ENCODE measurements at places on chromosomes 4 and X. TPM values are rescaled to one million over a fixed set of nuclear protein-coding genes. Genes with fewer than 3 reads are reported as not detected.

DNA sequence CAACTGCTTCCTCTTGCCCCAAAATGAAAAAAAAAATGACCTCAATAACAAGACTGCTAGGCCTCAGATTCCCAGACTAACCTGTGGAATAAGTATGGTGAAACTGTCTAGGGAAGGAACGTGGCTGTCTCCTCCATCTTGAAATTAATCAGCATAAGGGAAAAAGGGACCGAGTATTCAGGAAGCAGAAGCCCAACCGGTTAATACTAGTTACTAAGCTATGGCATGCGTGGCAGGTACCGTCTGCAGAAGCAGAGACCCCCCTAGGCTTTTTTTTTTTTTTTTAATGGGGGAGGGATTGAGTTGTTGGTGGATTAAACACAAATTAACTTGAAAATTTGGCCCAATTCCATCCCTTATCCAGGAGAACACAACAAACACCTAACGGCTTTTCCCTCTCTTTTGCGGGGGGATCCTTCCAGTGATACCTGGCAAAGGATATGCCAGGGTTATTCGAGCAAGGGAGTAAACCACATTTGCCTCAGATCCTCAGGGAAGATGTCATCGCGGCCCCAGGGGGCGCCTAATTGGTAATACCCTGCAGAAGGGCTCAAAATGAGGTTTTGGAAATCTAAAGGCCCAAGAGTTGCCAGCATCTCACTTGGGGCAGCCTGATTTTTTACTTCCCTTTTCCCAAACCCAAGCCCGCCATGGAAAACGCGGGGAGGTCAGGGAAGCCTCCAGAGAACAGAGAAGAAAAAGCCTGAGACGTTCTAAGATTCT is 893 bp downstream of the RLIM start:
- DNase-seq = peak; percentile 19

Gene HTN3
- not detected for total RNA-seq

Gene MTCP1
- 9.3 TPM for total RNA-seq

Gene IL15
- total RNA-seq = 7.8 TPM

DNA sequence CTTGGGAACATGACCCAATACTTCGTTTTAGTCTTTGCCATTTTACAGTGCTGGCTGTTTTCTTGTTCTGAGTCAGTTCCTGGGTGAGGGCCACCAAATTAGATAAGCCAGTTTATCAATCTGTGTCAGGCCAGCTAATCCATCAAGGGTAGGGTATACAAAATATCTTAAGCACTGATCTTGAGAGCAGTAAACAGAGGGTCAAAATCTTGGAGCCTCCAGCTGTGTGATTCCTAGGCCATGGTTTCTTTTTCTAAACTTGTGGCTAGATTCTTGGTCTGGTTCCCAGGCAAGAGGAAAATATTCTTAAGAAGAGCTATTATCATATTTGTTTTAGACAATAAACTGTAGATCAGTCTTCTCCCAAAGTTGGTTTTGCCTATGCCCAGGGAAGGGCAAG is 1396.6 kb upstream of the PABPC4L start:
- peak; percentile 15 for DNase-seq

Gene SMIM10L2A
- 0.29 TPM for total RNA-seq

- no peak for DNase-seq
Observed at GRCh38 chr4:76035799-76036380, at the start of gene CXCL11. CXCL11 (minus strand) TSS chr4:76036070; CDS start chr4:76035987, 83 bp downstream.

GRCh38 chr4:87657525-87657924 is 7.4 kb downstream of the DMP1 start:
- DNase-seq = peak; percentile 70

DNA sequence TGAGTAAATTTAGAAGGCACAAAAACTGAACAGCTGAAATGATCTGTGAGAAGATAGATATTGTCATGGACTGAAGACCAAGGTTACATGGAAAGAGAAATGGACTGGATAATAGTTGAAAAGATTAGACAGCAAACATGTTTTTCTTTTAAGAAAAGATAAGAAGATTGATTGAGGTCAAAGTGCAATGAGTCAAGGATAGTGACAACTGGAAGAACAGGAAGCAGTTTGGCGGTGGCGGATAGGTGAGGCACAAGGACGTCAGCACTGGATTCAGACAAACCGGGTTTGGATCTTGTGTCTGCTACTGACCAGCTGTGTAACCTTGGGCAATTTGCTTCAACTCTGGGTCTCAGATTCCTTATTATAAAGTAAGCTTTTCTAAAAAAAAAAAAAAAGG is 2.0 kb upstream of the HPGD start:
- DNase-seq = no peak

GRCh38 chrX:68901519-68901918 is 72.7 kb downstream of the EFNB1 start:
- DNase-seq = no peak

Gene NPY1R
- total RNA-seq = 1.4 TPM

Gene SPATA18
- total RNA-seq = not detected

Gene CLGN
- 0.53 TPM for total RNA-seq

- no peak for DNase-seq
Observed at GRCh38 chrX:91122151-91122694, 312.4 kb upstream of the PABPC5 start.

GRCh38 chr4:185730849-185731608 is 81.0 kb downstream of the SORBS2 start:
- DNase-seq = no peak

GRCh38 chr4:7933651-7934510 is 5.8 kb downstream of the AFAP1 start:
- no peak for DNase-seq

Gene CSAG1
- not detected for total RNA-seq

Gene SSX4
- not detected for total RNA-seq

Gene IL9R
- 0.14 TPM for total RNA-seq

GRCh38 chr4:88746206-88746605 is 48.6 kb upstream of the NAP1L5 start:
- DNase-seq = no peak

Gene TCP11X2
- total RNA-seq = not detected

- no peak for DNase-seq
Observed at GRCh38 chr4:26793735-26794134, 66.9 kb upstream of the STIM2 start.

- no peak for DNase-seq
Observed at GRCh38 chr4:119084513-119084912, 51.1 kb upstream of the MYOZ2 start.

GRCh38 chr4:118865091-118865708 is 23.5 kb upstream of the SYNPO2 start:
- DNase-seq = peak; percentile 59

GRCh38 chrX:30851449-30851848 is 37.6 kb downstream of the TAB3 start:
- DNase-seq = no peak

Gene PABPC5
- not detected for total RNA-seq

DNA sequence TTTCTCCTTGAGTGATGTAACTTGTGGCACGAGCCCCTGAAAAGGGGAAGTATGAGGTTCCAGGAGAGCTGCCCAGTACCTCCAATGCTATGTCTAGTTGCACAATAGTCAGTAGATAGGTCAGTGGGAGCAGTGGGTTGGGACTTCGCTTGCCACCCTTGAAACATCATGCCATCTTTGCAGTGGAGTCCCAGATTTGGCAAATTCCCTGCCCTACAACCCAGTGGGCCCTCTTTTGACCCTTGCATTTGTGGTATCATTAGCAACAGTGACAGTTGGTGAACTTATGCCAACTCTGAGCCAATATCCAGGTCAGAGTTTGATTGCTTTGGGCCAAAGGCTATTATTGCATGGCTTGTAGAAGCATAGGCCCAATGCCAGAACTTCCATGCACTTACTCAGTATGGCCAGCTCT is 12.3 kb downstream of the FHL1 start:
- DNase-seq = no peak

GRCh38 chr4:48331577-48332330 is 9.6 kb upstream of the SLAIN2 start:
- DNase-seq = no peak

Gene APELA
- not detected for total RNA-seq

DNA sequence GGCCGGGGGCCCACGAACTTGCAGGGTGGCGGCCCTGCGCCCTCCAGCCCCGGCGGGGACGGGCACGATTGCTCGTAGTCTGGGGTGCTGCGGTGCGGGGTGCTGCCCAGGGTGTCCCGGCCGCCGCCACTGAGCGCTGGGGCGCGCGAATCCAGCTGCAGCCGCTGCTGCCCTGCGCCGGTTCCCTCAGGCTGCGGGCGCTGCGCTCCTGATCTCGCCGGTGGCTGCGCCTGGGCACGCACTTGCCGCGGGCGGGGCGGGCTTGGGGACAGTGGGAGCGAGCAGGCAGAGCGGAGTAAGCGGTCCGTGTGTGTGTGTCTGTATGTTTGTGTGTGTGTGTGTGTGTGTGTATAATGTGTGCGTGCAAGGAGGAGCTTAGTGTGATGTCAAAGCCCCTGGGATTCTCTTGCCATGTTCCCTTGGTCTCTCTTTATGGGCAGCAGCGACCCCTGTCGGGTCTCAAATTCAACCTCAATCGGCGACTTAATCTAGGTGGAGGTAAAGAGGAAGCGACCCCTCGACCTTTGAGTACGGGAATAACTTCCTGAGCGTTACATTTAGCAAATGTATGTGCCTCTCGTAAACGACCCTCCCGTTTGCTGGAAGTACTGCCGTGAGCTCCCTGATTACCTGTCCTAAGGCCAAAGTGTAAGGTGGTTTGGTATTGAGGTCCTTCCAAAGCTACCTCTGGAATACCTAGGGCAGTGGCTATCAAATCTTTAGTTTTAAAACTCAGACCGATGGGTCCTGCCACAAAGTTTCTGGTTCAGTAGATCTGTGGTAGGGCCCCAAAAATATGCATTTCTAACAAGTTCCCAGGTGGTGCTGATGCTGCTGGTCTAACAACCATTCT is at the start of gene RNF150:
Gene RNF150 (minus strand): TSS at position 324 of the 853 bp plus-strand sequence.
- peak; percentile 77 for DNase-seq

GRCh38 chrX:13742397-13743176 is 8.0 kb downstream of the OFD1 start:
- DNase-seq = no peak

Gene ARX
- 0.03 TPM for total RNA-seq

Gene PPP4R3C
- not detected for total RNA-seq

DNA sequence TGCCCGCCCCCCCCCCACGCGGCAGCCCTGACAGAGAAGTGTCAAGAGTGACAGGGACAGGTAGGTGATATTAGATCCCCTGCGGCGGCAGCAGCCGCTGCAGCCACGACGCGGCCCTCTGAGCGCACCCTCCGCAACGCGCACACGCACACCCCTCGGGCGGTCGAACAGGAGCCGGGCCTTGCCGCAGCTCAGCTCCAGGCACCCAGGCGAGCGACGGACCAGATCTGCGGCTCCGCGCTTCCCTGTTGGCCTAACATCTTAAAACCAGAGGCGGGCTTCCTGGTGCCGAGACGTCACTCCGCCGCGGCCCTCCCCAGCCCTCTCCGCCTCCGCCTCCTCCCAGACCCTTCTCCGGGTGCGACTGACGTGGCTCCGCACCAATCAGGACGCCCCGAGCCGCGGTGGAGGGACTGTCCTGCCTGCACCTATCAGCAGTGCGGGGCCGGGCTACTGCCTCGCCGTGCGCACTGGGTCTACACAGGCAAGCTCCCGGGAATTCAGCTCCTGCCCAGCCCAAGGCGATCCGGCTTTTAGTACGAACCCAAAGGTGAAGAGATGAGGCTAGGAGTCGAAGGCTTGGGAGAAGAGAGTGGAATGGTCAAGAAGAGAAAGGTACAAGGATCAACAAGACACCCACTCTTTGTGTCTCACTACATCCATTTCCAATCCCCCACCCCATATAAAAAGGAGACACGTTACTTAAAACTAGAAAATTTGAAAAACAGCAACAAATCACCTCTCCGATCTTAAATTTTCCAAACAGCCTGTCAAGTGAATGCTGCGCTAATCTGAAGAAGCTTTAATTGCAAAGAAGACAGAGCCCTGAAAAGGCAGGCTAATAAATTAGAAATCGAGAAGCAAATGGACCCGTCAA is at the start of gene PITX2:
Gene PITX2 (minus strand): TSS at position 237 of the 877 bp plus-strand sequence. CDS start 617 bp downstream, outside the sequence.
- DNase-seq = no peak

Gene ANXA10
- total RNA-seq = 1.2 TPM

- no peak for DNase-seq
Observed at GRCh38 chrX:132858018-132858417, 100.4 kb downstream of the HS6ST2 start.

DNA sequence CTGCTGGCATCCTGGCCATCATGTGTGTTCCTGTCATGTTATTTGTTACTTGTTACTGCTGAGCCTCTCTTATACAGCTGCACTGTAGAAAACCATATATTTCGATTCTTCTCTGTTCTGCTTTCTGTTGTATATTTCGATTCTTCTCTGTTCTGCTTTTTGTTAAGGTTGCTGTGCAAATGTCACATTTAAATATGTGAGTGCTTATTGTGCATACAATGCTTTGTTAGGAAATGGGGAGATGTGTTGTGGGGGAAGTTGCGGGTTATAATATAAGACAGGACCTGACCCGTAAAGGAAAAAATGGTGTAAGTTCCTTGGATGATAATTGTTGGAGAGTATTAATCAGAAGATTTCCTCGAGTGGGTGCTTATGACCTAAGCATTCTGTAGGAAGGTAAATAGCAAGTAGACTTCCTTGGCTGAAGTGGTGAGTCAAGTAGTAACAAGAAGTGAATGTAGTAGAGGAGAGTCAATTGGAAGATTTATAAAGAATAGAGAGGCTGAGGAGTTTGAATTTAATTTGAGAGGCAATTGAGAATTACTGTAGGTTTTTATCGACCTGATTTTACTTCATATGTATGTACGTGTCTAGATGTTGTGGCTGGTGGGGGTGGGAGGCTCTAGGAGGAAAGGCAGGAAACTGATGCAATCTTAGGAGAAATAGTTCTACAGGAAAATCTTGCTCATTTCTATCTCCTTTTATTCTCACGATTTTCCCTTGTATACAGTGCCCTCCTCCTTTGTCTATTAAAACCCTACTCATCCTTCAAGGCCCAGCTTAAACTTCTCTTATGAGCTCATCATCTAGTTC is 8.5 kb downstream of the OGT start:
- peak; percentile 1 for DNase-seq

Gene PCDH11X
- total RNA-seq = not detected

Gene CENPVL2
- not detected for total RNA-seq

DNA sequence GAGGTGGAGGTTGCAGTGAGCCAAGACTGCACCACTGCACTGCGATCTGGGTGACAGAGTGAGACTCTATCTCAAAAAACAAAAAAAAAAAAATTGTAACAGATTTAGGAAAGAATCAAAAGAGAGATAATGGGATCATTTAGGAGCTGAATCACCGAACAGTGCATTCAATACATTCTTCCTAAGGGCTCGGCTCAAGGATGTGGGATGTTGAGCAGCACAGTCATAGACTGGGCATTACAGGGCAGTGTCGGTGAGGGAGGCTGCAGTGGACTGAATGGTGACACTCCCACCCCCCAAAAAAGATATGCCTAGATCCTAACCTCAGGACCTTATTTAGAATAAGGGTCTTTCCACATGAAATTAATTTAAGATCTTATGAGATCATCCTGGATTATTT is 70.0 kb downstream of the EVC2 start:
- DNase-seq = peak; percentile 73

GRCh38 chrX:23819385-23820234 is 36.6 kb downstream of the SAT1 start:
- peak; percentile 19 for DNase-seq

DNA sequence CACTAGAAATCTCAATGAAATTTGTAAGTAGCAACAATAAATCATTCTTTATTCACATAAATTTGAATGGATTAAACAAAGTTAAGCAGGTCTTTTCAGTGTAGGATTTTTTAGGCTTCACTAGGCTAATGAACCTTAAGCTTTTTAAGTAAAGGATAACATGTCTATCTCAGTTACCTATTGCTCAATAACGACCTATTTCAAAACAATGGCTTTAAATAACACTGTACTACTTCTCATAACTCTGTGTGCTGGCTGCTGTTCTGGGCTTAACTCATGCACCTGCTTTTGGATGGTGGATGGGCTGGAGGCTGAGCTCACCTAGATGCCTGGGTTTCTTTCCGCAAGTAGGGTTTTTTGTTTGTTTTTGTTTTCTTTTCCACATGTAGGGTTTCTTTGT is 495.0 kb upstream of the SLIT2 start:
- no peak for DNase-seq

GRCh38 chr4:139963708-139964107 is 190.3 kb downstream of the MAML3 start:
- no peak for DNase-seq
